ENCODE measurements at places on chromosomes 2 and 18.

DNA sequence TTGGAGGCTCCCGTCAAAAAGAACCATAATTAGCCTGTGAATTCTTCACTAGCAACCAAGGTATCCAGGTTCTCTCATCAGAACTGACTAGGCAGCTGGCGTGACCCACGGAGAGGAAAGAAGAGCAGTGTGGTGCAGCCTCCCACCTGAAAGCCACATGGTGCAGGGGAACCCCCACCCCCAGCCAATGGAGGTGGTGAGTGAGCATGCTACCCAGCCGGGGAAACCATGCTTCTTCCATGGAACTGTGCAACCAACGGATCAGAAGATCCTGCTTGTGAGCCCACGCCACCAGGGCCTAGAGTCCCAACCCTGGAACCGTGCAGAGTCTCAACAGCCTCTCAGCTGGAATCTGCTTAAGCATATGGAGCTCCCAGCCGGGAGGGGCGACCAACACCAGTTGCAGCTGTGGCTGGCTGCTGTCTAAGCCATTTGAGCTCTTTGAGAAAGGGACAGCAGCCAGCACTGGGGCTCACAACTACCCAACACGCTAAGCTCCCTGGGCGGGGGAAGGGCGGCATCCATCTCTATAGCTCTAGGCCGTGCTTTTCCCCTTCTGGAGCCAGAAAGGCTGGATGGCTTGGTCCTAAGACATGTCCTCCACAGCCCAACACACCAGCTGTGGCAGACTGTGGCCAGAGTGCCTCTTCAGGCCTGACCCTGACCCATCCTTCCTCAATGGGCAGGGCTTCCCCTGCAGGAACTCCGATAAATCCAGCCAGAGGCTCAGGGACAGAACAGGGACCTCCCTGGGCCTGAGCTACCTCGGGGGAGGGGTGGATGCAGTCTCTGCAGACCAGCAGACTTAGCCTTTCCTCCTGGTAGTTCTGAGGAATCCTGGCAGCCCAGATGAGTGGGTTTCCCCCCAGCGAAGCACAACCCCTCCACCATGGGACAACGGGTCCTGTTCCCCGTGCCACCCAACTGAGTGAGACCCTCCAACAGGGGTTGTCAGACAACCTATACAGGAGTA is 151.4 kb upstream of the NXPH2 start:
- no peak for DNase-seq

DNA sequence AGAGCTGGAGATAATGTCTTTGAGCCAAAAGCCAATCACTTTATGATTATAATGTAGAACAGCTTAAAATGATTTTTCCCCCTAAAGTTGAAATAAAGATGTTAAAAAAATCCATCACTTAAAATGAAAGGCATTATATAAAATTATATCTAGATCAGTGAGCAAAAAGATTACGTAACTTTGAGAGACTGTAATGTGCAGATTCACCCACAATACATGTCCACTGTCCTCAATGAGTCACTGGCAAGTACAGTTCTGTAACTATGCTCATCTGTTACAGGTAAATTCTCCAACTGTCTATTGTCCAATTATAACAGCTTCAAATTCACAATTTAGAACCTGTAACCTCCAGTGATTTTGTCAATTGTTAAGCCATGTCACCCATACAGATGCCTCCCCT is 19.0 kb downstream of the FAM161A start:
- no peak for DNase-seq

DNA sequence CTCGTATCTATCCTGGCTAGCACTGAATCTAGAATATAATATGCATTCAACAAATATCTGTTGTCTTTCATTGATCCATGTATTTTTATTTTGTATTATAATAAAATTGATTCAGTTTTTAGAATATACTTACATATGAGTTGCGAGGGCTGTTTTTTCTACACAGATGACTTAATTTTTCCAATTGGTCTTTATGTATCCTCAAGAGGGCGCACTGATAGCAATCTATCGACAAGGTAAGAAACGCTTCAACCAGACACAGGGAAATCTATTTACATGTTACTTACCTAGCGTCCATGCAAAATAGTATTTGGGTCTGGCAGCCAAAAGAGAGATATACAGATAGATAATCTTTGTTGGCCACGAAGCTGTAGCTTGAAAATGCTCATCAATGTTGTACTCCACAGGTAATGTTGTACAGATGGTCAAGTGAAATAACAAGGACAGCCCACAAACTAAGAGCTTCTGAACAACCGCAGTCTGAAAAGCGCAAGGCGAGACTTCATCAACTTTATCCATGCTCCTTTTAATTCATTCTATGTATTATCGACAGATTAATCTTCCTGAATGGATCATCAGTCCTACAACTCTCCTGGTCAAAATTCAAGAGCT is 35.5 kb upstream of the KIDINS220 start:
- no peak for DNase-seq

DNA sequence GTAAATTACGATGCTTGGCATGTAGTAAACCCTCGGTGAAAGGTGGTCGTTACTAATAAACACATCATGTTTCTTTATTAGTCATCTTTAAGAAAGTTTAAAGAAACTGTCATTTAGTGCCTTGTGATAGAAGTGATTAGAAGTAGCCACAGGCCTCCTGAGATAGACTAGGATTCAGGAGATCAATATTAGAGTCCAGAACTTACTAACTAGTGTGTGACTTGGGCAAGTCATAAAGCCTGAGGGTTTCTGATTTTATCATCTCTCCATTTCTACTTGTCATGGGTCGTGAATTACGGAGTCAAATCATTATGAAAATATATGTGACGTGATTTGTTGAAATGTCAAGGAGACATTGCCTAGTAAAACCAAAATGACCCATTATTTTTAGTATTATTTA is 6.7 kb downstream of the RPE start:
- no peak for DNase-seq

- DNase-seq, result no peak
Measured at GRCh38 chr2:204483608-204484081, 61.6 kb upstream of the PARD3B start.

DNA sequence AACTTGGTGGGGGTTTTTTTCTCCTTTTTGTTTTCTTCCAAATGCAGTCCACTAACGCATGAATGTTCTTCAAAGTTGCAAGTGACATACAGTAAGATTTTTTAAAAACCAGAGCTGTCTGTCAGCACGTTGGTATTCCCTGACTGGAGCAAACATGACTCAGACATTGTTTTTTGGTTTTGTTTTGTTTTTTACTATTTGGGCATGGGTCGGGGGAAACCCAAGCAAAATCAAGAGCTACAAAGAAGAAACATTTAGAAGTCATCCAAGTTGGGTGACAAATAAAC is 726 bp upstream of the CCDC88A start:
- DNase-seq, result no peak

- no peak for DNase-seq
Measured at GRCh38 chr2:98796775-98797544, 66.0 kb upstream of the MGAT4A start.

DNA sequence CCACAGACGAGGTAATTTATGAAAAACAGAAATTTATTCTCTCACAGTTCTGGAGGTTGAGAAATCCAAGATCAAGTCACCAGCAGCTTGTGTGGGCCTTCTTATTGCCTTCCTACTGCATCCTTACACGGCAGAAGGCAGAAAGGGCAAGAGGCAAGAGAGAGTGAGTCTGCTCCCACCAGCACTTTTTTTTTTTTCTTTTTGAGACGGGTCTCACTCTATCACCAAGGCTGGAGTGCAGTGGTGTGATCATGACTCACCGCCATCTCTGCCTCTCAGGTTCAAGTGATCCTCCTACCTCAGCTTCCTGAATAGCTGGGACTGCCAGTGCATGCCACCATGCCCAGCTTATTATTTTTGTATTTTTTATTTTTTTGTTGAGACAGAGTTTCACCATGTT is 78.5 kb upstream of the HK2 start:
- no peak for DNase-seq

DNA sequence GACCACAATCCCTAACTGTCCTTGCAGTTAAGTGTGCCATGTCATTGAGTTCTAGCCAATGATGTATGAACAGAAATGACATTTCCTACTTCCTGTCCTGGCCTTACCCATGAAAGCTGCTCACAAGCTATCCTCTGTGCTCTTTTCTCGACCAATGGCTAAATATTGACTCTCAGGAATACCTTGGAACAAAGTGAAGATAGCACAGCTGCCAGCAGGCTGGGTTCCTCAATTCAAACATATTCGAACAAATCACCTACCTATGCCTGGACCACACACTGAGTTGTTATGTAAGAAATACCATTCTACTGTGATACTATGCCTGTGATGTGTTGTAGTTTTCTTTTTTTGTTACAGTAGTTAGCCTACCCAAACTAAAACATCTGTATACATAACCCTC is 65.1 kb downstream of the GAREM1 start:
- DNase-seq, result no peak

- DNase-seq, result no peak
Measured at GRCh38 chr2:12835733-12836132, 119.0 kb downstream of the TRIB2 start.

- DNase-seq, result no peak
Measured at GRCh38 chr2:207055257-207055656, 110.5 kb downstream of the KLF7 start.

DNA sequence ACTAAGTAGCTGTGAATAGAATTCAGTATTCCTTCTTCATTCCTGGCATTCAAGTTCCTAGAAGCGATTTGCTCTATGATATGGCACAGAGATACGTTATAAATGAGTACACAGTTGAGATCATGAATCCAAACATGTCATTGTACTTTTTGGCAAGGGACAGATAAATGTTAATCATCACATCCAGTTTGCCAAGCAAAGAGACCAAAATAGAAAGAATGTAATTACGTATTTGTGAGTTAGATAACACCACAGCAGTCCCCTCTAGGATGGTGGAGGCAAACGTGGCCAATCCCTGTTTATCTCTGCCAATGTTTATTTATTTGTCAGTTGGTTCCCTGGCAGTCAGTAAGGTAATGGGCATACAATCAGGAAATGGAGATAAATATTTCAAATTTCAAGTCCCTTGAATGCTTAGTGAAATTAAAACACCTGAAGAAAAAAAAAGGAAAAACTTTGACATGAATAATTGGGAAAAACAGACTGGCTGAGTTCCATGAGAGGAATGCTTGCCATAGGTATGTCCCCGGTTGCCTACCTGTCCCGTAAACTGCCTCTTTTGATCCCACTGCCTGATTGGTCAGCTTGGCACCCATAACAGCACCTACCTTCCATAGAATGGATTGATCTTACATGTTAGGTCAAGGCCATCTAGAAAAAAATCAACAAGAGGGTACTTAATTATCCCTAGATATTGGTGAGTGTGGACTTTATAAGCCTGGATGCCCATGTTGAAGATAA is 451.1 kb upstream of the NETO1 start:
- DNase-seq, result no peak

GRCh38 chr2:237464757-237465391 is 22.2 kb upstream of the MLPH start:
- DNase-seq, result no peak

DNA sequence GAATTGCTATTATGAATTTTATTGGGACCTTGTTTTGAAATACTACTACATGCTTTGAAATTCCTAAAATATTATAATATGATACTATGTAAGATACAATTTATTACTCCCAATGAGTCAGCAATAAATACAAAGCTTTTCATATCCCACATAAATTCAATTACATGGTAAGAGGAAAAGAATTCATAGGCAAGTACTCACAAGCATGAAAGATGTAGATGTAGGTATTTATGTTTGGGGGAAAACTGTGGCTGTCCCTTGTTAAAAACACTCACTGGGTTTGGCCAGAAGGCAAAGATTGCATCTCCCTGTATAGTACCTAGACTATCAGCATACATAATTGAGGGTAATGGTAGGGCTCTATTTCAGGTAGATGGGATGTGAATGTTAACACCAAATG is 90.4 kb downstream of the MBD2 start:
- DNase-seq, result no peak

- no peak for DNase-seq
Measured at GRCh38 chr2:209523041-209523740, 99.3 kb downstream of the MAP2 start.

DNA sequence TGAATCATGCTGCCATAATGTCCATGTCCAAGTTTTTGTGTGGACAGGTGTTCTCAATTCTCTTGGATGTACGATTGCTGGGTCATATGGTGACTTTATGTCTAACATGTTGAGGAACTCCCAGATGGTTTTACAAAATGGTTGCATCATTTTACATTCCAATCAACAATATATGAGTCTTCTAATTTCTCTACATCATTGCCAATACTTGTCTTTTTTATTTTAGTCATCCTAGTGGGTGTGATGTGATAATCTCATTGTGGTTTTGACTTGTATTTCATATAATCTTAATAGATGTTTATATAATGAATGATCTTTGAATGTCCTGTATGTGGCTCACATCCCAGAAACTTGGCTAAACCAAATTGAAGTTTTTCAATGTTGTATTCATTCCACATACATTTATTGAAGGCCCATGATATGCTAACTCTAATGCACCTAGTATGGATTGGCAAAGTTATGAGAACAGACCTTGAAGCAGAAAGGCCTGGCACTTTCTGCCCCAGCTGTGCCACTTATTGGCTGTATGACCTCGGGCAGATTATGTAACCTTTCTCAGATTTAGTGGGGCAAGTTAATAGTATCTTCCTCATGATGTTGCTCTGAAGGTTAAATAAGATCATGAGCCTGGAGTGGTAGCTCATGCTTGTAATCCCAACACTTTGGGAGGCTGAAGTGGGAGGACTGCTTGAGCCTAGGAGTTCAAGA is 205.4 kb downstream of the RAB3GAP1 start:
- no peak for DNase-seq

DNA sequence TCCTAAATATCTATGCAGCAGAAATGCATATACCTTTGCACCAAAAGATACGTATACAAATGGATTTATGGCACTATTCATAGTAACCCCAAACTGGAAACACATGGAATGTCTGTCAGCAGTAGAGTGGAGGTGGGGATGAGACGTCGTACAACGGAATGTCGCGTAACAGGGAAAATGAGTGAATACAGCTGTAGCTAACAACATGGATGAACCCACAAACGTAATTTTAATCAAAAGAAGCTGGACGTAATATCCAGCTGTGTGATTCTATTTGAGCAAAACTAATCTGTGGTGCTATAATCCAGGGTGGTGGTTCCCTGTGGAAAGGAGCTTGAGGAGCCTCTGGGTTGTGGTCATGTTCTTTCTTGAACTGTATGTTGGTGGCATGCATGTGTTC is 89.9 kb downstream of the MTA3 start:
- no peak for DNase-seq

GRCh38 chr2:106341666-106342065 is 126.5 kb downstream of the RGPD3 start:
- DNase-seq, result no peak

GRCh38 chr2:26461601-26462023 is 16.3 kb downstream of the OTOF start:
- DNase-seq, result no peak

GRCh38 chr18:57841568-57841967 is 38.5 kb upstream of the ATP8B1 start:
- DNase-seq, result no peak

- DNase-seq, result no peak
Measured at GRCh38 chr2:217617616-217618022, 385.2 kb downstream of the TNS1 start.
